Vagina (tissue), 2 donors: ENCODE measurements at places on chromosomes 16 and 17.

- DNase-seq, result no peak
Measured at GRCh38 chr17:2336852-2337543, at the start of gene SGSM2. Gene SGSM2 (plus strand): TSS chr17:2337501. CDS start chr17:2337689, 188 bp downstream.

DNA sequence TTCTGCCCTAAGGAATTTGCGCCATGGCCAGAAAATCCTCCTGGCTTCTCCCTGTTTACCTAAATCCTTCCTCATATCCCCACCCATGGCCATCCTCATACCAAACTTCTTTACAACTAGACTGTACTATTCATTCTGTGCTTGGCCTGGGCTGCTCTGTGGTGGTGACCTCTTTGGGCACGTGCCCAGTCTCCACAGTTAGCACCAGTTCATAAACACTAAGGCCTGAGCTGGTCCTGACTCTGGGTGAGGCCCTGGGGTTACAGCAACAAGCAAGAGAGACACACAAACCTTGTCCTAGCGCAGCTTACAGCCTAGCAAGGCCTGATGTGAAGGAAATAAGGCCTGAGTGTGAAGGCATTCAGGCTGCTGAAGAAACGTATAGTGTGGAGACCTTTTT, 3.1 kb upstream of the ATXN7L3 start:
- no peak for DNase-seq

- no peak for DNase-seq
Measured at GRCh38 chr16:53690771-53691170, 12.9 kb downstream of the RPGRIP1L start.

GRCh38 chr17:58089111-58089510, 5.9 kb downstream of the DYNLL2 start:
- DNase-seq, result no peak

DNA sequence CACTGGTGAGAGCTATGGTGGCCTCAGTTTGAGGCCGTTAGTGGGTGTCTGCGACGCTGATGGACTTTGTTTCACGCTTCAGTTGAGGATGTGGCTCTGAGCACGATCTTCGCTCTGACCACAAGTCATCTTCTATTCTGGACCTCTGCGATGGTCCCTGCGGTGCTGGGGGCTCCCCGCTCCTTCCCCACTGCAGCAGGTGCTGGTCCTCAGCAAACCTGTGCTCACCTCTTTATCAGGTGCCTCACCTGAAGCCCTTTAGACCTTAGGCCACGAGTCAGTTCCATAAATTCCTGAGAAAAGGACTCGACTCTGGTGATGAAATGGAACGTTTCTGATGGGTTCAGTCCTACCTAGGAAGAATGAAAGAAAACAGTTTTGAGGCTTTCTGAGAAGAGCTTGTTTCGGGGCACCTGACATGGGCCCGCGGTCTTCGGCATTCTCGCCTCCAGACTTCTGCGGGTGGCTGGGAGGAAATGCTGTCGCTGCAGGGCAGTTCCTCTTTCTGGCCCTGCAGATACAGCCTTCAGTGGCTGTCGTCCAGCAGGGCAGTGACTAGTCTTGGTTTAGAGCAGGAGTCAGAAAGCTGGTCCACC, 4.7 kb downstream of the KCTD5 start:
- DNase-seq, result no peak

DNA sequence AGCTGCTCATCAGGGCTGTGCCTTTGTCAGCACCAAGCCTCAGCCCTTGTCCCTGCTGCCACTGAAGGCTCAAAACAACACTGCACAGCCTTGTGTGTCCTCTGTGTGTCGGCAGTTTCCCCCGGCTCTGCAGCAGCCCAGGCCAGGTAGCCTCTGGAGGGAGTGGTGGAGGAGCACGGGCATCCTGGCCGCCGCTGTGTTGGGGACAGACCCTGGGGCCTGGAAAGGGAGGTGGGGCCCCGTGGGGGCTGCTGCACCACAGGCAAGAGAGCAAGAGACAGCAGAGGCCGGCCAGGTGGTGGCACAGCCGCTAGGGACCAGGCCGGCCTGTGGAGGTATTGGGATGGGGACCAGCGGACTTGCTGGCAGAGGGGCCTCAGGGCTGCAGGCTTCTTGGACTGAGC, 96.9 kb upstream of the ZNF750 start:
- no peak for DNase-seq

- no peak for DNase-seq
Measured at GRCh38 chr16:12150600-12150999, 174.1 kb downstream of the SNX29 start.

DNA sequence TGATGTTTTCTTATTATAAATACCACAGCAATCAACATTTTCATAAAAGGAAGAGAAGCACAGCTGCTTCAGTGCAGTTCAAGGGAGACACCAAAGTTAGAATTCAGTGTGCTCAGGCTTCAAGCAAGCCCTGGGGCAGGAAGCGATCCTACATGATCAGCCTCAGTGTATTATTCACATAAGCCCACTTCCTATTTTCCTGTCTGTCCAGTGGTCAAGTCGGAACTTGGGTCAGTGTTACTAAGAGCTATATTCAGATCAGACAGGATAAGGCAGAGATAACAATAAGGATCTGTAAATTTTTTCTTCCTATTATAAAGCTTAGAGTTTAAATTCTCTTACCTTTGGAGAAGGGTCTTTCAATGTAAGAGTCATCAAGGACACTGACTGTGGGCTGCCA, 12.9 kb downstream of the HEATR6 start:
- DNase-seq, result no peak

DNA sequence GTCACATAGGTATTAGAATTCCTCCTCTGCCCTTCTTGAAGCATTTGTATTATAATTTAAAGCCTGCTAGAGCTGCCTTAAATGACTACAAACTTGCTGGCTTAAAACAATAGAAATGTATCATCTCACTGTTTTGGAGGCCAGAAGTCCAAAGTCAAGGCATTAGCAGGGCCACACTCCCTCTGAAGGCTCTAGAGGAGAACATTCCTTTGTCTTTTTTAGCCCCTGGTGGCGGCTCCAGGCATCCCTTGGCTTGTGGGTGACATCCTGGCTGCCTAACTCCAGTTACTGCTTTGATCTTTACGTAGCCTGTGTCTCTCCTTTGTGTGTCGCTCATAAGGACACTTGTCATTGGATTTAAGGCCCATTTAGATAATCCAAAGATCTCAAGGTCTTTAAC, 186.6 kb upstream of the SALL1 start:
- DNase-seq, result no peak

DNA sequence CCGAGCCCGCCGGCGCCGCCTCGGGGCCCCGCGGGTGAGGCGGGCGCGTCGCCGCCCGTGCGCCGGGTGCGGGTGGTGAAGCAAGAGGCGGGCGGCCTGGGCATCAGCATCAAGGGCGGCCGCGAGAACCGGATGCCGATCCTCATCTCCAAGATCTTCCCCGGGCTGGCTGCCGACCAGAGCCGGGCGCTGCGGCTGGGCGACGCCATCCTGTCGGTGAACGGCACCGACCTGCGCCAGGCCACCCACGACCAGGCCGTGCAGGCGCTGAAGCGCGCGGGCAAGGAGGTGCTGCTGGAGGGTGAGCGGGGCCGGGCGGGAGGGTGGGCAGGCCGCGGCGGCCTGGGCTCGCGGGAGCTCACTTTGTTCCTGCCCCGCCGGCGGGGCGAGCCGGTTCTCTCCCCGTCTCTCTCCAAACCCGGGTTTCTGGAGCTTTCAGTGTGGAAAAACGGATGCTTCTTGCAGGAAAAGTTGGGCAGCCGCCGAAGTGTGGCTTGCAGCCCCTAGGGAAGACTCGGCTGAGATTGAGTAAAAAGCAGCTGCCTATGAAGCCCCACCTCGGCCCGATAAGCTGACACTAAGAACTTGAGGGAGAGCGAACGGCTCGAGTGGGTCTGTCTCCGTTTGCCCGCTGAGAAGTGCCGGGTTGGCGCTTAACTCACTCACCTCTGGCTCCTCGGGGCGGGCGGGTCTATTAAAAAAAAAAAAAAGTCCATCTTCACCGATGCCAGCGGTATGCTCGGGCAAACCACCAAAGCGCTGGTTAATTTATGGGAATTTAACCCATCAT, 677 bp downstream of the SNTB2 start:
- DNase-seq, result no peak

- DNase-seq, result no peak
Measured at GRCh38 chr16:56614549-56614991, 6.2 kb downstream of the MT2A start.

DNA sequence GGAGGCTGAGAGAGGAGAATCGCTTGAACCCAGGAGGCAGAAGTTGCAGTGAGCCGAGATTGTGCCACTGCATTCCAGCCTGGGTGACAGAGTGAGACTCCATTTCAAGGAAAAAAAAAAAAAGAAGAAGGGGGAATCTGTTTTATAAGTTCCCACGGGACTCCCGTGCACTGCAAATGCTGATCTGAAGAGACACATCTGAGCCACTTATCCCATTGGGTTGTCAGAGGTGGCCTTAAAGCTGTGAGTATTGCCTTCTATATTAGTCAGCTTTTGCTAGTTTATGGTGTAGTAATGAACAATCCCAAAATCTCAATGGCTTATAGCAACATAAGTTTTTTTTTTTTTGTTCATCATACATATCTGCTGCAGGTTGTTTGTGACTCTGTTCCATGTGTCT, 82.8 kb downstream of the MRM1 start:
- no peak for DNase-seq

GRCh38 chr17:72318131-72318530, 197.3 kb downstream of the SOX9 start:
- DNase-seq, result no peak
